ENCODE measurements at places on chromosomes 12 and 14.
A peak's percentile ranks its signal among the peaks of the same experiment; 100 is the strongest.

GRCh38 chr12:84727961-84728360, 184.6 kb downstream of the SLC6A15 start:
- no peak for DNase-seq

DNA sequence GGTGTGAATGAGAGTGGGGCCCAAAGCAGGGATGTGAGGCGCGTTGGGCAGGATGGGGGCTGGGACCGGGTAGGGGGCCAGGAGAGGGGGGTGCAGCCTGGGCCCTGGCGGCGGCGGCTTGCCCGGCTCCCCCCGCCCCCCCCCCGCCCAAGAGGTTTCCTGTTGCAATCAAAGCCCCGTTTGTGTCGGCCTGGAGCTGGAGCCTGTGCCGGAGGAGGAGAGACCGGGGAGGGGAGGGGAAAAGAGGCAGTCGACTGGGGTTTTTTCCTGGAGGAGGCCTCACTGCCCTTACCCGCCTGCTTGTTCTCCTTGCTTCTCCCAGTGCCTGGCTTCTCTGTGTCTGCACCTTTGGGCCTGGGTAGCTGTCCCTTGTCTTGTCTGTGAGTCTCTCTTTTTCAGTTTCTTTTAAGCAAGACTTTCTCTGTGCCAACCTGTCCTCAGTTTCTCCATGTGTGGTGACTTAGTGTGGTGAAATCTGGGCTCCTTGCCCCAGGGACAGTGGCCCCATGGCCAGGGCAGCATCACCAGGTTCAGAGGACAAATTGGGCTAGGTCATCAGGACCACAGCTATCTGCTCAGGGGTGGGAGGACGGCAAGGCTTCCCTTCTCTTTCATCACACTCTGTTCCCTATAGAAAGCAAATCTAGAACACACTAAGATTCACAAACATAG, 8.5 kb downstream of the RARG start:
- DNase-seq: peak; percentile 71

DNA sequence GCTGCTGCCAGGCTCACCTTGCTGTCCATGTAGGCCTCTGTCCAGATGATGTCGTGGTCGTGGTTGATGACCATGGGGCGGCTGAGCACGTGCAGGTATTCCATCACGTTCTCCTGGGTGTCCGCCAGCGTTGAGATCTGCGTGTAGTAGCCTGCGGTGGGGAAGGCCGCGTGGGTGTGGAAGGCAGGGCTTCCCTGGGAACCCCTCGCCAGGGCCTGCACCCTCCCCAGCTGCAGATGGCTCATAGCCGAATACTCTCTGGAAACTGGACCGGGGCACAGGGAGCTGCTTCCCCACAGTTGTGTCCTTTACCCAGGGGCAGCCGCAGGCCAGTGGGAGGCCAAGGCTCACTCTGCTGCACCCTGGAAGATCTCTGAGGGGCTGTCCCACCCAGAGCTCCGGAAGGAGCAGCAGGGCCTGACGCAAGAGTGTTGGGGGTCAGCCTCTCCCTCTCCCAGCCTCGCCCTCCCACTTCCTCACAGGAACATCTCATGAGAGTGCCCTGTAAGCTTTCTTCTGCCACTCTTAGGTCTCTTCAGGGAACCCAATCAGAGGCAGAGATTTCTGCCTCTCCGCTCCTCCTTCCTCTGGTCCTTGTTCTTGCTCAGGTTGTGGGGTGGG, 35.5 kb downstream of the CACNA2D4 start:
- DNase-seq: no peak

DNA sequence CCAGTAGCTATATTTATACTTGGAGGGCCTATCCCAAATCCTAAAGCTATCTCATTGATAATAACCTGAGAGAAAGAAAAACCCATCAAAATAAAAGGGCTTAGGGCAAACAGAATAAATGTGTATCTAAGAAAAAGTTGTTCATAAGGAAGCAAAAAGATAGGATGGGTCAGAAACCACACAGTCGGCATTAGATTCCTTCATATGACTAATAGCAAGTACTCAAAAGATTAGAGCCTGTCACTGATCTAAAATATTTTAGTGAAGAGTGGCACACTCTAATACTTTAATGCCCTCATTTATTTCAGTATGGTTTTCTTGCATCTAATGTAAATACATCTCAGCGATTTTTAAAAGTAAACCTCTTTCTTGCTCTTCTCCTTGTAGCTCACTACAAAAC, 17.1 kb upstream of the NAV3 start:
- peak; percentile 27 for DNase-seq

GRCh38 chr14:35114036-35114435, 7.8 kb downstream of the PPP2R3C start:
- DNase-seq: peak; percentile 76

GRCh38 chr14:55605793-55606192, 25.8 kb downstream of the KTN1 start:
- peak; percentile 58 for DNase-seq

DNA sequence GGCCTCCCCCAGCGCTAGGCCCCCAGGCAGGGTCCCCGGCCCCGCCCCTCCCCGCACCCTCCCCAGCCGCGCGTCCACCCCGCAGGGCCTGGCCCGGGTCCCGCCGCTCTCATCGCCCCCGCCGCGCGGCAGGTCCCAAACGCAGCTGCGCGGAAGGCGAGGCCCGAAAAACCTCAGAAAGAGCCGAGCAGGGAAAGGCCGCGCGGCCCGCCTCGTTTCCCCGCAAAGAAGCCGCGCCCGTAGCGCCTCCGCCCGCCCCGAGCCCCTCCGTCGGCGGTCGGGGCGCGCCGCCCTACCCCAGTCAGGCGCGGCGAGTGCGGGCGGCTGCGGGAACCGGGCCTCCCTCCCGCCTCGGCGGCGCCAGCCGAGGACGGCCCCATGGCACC, 324 bp downstream of the POLE start:
- peak; percentile 17 for DNase-seq
